Metanephros (tissue), 2 donors: ENCODE measurements at places on chromosomes 7 and 10. TPM values are rescaled to one million over a fixed set of nuclear protein-coding genes. Genes with fewer than 3 reads are reported as not detected.

The CCL24 gene
- 1.7 TPM for total RNA-seq

The TBRG4 gene
- total RNA-seq = 51.3 TPM

The AOAH gene
- total RNA-seq = 11.5 TPM

The ADAM22 gene
- total RNA-seq = 18.6 TPM

The PPP1R17 gene
- total RNA-seq = not detected

The RPEL1 gene
- not detected for total RNA-seq

The PDLIM1 gene
- 27.2 TPM for total RNA-seq

The CASTOR2 gene
- total RNA-seq = 24.0 TPM
